ENCODE measurements at places on chromosomes 11 and 22.

GRCh38 chr22:29842740-29843139 is 4.7 kb upstream of the ASCC2 start:
- peak; percentile 49 for DNase-seq

DNA sequence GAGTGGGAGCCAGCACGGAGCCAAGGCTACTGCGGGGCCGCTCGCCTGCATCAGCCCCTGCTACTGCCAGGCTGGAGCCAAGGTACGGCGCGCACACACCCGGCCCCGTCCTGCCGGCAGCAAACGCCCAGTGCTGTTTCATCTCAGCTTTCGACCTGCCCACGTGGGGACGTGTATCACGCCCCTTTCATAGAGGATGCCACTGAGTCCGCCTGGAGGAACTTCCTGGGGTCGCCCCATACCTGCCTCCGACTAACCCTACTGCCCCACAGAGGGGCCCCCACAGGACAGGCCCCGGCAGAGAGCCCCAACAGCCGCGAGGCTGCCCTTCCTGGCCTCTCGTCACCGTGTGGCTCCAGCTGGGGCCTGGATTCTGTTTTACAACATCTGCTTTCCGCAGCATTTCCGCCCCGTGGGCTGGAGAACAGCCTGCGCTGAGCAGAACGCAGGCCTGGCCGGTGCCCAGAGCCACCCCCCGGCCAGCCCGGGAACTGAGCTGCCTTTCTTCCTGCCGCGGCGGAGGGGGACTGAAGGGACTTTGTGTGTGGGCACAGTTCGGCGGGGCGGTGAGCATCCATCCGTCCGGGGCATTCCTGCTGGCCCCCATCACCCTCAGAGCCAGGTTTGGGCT is 22.9 kb upstream of the ARHGAP8 start:
- peak; percentile 90 for DNase-seq

- DNase-seq = no peak
Observed at GRCh38 chr11:92111287-92111686, 113.3 kb upstream of the FAT3 start.

DNA sequence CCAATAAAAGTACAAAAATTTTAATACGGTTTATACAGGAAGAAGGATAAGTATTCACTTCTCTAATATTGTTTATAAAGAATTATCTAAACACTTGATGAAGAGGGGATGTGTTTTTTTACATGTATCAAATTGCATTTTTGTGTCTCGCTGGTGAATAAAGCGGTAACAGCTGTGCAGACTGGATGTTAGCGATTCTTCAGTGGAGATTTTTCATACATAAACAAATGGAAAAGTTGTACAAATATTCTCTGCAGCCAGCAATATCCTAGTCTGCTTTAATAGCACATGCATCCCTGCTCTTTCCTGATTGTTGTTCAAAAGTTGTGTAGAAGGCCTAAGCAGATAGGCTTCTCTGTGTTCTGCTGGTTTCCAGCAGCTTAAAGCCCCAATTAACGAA is 369.3 kb downstream of the SOX6 start:
- peak; percentile 59 for DNase-seq

GRCh38 chr11:16791191-16791961 is 52.9 kb downstream of the C11orf58 start:
- DNase-seq = no peak

GRCh38 chr11:37914859-37915258 is 1316.8 kb upstream of the RAG2 start:
- DNase-seq = no peak

All from muscle of arm (tissue), 14 donors.